ENCODE measurements at places on chromosomes 6 and 20. TPM values are rescaled to one million over a fixed set of nuclear protein-coding genes. Genes with fewer than 3 reads are reported as not detected.

The SPATS1 gene
- not detected for total RNA-seq

The DLL1 gene
- 4.9 TPM for total RNA-seq

The HCRTR2 gene
- total RNA-seq = not detected

The GRM1 gene
- under 0.01 TPM for total RNA-seq

The TRIM10 gene
- not detected for total RNA-seq

The KIF25 gene
- not detected for total RNA-seq

The TMEM217 gene
- total RNA-seq = 0.09 TPM

The METTL24 gene
- total RNA-seq = 0.09 TPM

DNA sequence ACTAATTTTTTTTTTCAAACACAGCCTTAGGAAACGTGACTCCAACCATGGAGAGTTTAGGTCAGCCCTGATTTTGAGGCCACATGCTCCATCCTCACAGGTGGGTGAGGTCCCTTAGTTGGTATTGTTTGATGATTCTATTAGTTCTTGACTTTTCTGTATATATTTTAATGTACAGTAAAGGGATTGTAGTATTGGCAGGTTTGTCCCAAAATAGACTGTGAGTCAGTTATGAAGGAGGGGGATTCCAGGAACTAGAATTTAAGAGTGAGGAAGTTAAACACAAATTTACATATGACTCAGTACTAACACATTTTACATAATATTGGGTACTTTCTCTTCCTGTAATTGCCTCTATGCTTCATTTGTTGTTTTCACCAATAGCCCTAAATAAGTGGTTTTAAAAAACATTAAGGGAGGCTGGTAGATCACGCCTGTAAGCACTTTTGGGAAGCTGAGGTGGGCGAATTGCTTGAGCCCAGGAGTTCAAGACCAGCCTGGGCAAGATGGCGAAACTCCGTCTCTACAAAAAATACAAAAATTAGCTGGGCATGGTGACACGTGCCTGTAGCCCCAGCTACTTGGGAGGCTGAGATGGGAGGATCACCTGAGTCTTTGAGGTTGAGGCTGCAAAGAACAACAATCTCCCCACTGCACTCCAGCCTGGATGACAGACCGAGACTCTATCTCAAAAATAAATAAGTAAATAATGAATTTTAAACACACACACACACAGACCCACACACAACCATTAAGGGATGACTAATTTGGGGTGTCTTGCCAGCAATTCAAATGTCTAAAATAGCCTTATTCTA lies 81.8 kb downstream of the SGK1 start:
- DNase-seq = peak; percentile 67

DNA sequence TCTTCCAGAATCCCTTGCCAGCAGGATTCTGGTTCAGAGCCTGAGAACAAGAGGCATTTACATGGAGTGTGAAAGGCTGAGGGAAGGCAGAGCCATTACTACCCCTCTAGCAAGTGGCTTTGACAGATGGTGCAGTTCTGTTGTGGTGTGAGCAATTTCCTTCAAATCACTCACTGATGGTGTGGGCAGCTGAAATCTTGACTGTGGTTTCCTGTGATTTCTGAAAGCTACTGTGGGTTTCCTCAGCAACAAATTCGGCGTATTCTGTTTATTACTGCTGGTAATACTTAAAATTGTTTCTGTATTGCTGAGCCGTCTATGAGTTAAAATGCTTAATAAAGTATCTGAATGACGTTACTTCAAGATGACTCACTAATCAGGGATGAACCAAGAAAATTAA lies 181.5 kb upstream of the TCF21 start:
- DNase-seq = peak; percentile 86

DNA sequence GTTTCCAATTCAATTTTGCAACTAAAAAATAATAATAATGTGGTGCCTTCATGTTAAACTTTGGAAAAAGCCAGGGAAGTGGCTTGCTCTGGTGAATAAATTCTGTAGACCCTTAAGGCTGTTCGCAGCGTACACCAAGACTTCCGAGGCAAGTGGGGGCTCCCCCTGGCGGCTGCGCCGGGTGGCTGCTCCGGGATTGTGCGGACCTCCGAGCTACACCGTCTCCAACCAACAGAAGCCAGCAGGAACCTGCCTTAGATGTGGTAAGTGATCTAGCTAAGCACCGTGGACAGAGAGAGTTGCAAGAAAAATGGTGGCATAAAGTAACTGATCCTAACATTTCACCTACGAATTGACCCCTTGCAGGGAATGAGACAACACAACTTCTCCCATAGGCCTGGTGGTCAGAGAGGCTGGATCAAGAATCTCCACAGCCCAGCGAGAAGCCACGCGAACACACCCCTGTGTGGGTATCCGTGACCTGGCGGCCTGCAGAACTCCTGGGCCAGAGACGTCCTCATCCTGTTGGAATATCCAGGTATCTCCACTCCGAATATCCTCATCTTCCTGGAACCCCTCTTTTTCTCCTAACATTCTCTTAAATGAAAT lies 69.6 kb downstream of the TBXT start:
- DNase-seq = peak; percentile 82

- DNase-seq = no peak
These were observed 120.4 kb downstream of the ARMC2 start for GRCh38 chr6:108968325-108969316.

GRCh38 chr6:16031278-16031981 lies 97.5 kb upstream of the MYLIP start:
- DNase-seq = no peak

- peak; percentile 81 for DNase-seq
These were observed 86.4 kb downstream of the ADGRG6 start for GRCh38 chr6:142387997-142388815.

DNA sequence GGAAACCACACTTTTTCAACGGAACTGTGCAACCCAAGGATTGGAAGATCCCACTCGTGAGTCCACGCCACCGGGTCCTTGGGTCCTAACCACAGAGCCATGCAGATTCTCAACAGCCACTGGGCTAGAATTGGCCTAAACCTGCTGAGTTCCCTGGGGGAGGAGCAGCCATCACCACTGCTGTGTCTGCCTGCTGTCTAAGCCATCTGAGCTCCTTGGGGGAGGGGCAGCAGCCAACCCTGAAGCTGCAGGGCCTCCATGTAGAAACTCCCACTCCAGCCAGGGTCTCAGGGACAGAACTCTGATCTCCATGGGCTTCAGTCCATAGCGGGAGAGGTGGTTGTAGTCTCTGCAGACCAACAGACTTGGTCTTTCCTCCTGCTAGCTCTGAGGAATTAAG lies 154.6 kb upstream of the VGLL2 start:
- DNase-seq = no peak

GRCh38 chr20:23408957-23409356 lies 12.3 kb downstream of the NAPB start:
- DNase-seq = no peak

- no peak for DNase-seq
These were observed 909 bp downstream of the CPNE1 start for GRCh38 chr20:35663516-35664465.

- DNase-seq = no peak
These were observed 111.6 kb downstream of the MYLK4 start for GRCh38 chr6:2639167-2639566.

DNA sequence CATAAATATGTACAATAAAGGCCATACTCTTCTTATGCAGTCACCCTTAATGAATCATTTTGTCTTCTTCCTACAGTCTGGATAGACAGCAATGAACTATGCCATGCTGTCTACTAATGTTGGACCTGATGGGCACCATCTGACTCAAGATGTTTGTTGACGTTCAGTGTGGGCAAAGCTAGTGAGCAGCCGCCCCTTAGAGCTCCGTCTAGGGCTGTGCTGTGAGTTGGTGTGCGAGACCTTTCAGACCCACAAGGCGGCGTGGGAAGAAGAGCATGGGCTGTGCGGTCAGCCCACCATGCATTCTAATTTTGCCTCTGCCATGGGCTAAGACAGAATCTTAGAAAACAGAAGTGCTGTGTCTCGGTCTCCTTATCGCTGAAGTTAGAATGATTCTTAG lies 829.4 kb downstream of the QKI start:
- DNase-seq = no peak

- peak; percentile 25 for DNase-seq
These were observed 26.1 kb upstream of the NKAIN2 start for GRCh38 chr6:123777563-123777962.

DNA sequence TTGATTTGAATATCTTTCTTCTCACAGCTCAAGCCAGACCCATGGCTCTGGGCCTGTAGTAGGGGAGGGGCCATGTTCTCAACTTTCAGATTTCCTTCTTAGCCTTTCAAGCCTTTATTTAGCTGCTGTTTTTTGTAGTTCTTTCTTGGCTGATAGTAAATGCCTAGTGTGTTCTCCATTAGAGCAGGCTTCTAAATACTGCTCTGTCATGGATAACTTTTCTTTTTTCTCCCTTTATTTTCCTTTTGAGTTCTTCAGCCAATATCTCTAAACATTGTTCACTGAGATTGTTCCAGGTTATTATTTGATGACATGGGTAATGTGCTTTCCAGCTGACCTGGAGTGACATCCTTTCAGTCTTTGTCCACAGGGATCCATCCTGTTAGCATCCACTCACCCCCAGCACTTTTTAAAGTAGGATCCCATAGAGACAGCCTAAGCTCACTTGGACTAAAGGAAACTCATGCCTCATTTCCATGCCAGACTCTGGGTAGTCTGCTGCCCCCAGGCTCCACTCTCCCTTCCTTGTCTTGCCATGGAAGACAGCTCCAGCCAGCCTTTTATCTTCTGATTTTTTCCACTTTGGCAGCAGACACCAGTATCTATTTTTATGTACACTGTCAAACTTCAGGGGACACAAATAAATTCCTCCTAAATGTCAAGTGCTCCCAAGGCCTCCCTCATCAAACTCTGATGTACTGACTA lies 645.6 kb downstream of the RNF144B start:
- DNase-seq = no peak

- DNase-seq = no peak
These were observed 8.9 kb downstream of the CD164 start for GRCh38 chr6:109373331-109373730.

- no peak for DNase-seq
These were observed 154.6 kb upstream of the SOX4 start for GRCh38 chr6:21438986-21439352.

GRCh38 chr20:8476021-8476420 lies 344.0 kb downstream of the PLCB1 start:
- DNase-seq = no peak

DNA sequence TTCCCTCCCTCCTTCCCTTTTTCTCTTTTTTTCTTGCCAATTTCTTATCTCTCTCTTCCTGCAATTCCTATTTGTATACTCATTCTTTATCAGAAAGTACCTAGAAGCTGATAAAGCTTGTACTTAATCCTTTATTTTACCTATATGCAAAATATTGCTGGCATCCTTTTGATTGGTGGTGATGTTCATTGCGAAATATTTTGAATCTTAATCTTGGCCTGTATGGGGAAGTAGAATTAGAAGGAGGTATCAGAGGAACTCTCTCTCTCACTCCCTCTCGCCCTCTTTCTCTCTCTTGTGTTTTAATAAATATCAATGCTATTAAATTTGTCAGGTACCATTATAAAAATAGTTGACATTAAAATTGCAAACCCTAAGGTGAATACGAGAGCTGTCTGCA lies 52.8 kb downstream of the UST start:
- DNase-seq = no peak

Measured in fibroblast of the aortic adventitia (primary cell).